ENCODE measurements at places on chromosomes 7 and 10. TPM values are rescaled to one million over a fixed set of nuclear protein-coding genes. Genes with fewer than 3 reads are reported as not detected.

GRCh38 chr7:96299496-96299895 lies 22.4 kb downstream of the SLC25A13 start:
- DNase-seq, result no peak
- H3K36me3 ChIP-seq, result no peaks in the 10 kb centered on the region
- H3K27ac ChIP-seq, result no peak overlapping the region
- H3K27me3 ChIP-seq, result no peaks in the 10 kb centered on the region
- peaks cover 48% of the 10 kb centered on the region for H3K4me1 ChIP-seq
- no peak overlapping the region for H3K4me3 ChIP-seq

Gene ADCYAP1R1
- not detected for total RNA-seq

Gene PRPS1L1
- total RNA-seq, result not detected

- H3K27ac ChIP-seq, result no peak overlapping the region
- DNase-seq, result no peak
- no peaks in the 10 kb centered on the region for H3K27me3 ChIP-seq
- no peak overlapping the region for H3K4me3 ChIP-seq
- peaks cover 13% of the 10 kb centered on the region for H3K4me1 ChIP-seq
Measured at GRCh38 chr7:101659706-101660105, 30.6 kb upstream of the MYL10 start.

- H3K36me3 ChIP-seq, result no peaks in the 10 kb centered on the region
- no peak for DNase-seq
- no peaks in the 10 kb centered on the region for H3K27me3 ChIP-seq
- 0 out of 2 replicates have a peak, but pooled peaks cover 4% of the 10 kb centered on the region for H3K4me1 ChIP-seq
Measured at GRCh38 chr10:50629495-50630122, 5.9 kb upstream of the SGMS1 start.

Gene MYL7
- total RNA-seq, result 16.2 TPM

DNA sequence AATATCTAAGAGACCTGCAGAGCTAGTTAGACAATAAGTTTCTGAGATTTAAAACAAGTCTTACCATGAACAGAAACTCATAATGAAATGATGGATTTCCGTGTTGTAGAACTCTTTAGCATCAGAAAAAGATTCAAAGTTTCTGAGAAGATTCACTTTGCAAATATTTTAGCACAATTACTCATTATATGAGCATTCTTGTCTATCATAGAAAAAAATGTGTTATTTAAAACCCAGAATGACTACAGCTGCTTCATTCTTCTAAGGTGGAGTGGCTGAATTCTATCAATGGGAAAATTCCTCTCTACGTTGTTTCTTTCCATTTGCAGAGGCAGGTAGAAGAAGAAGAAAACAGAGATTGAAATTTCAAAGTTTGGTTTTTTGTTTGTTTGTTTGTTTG lies 21.0 kb upstream of the RALA start:
- no peaks in the 10 kb centered on the region for H3K36me3 ChIP-seq
- H3K27ac ChIP-seq, result no peak overlapping the region
- no peaks in the 10 kb centered on the region for H3K27me3 ChIP-seq
- H3K4me3 ChIP-seq, result no peak overlapping the region

DNA sequence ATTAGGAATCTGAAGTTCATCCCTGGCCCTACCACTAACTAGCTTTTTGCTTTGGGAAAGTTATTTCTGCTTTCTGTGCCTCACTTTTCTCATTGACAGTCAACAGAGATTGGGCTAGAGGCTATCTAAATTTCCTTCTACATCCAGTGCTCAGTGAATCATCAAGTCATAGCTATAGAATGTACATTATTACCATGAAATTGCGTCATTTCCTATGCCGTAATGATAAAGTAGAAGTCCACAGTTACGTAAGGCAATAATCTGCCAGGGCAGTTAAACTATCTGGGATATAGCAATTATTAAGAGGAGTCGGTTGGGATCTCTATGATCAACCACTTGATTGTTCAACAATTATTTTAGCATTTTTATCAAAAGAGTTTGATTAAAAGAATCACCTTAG lies 64.4 kb downstream of the ITGB8 start:
- no peak for DNase-seq
- H3K27ac ChIP-seq, result no peak overlapping the region
- no peaks in the 10 kb centered on the region for H3K27me3 ChIP-seq
- H3K4me1 ChIP-seq, result peaks cover 20% of the 10 kb centered on the region
- no peak overlapping the region for H3K4me3 ChIP-seq

- H3K4me3 ChIP-seq, result no peak overlapping the region
- no peaks in the 10 kb centered on the region for H3K27me3 ChIP-seq
- H3K36me3 ChIP-seq, result no peaks in the 10 kb centered on the region
- no peak for DNase-seq
Measured at GRCh38 chr10:113126229-113127201, 176.5 kb downstream of the TCF7L2 start.

Gene CYP3A7
- not detected for total RNA-seq

- H3K36me3 ChIP-seq, result no peaks in the 10 kb centered on the region
- no peak overlapping the region for H3K4me3 ChIP-seq
- no peaks in the 10 kb centered on the region for H3K27me3 ChIP-seq
- no peak for DNase-seq
- no peaks in the 10 kb centered on the region for H3K4me1 ChIP-seq
Measured at GRCh38 chr7:111509288-111509687, 53.0 kb downstream of the IMMP2L start.

- no peaks in the 10 kb centered on the region for H3K27me3 ChIP-seq
- H3K36me3 ChIP-seq, result no peaks in the 10 kb centered on the region
- peaks cover 5% of the 10 kb centered on the region for H3K4me1 ChIP-seq
Measured at GRCh38 chr7:144468990-144469732, 65.7 kb upstream of the NOBOX start.

GRCh38 chr7:83941300-83941699 lies 253.3 kb downstream of the SEMA3A start:
- DNase-seq, result no peak
- no peak overlapping the region for H3K4me3 ChIP-seq
- H3K27me3 ChIP-seq, result no peaks in the 10 kb centered on the region
- no peaks in the 10 kb centered on the region for H3K36me3 ChIP-seq
- H3K27ac ChIP-seq, result no peak overlapping the region

Gene CALHM2
- total RNA-seq, result 0.52 TPM

Gene SLC26A5
- total RNA-seq, result 1.5 TPM

All from Caco-2 (cell line).